Breast epithelium (tissue), 4 donors: ENCODE measurements at places on chromosomes 3 and 15. TPM values are rescaled to one million over a fixed set of nuclear protein-coding genes. Genes with fewer than 3 reads are reported as not detected.

DNA sequence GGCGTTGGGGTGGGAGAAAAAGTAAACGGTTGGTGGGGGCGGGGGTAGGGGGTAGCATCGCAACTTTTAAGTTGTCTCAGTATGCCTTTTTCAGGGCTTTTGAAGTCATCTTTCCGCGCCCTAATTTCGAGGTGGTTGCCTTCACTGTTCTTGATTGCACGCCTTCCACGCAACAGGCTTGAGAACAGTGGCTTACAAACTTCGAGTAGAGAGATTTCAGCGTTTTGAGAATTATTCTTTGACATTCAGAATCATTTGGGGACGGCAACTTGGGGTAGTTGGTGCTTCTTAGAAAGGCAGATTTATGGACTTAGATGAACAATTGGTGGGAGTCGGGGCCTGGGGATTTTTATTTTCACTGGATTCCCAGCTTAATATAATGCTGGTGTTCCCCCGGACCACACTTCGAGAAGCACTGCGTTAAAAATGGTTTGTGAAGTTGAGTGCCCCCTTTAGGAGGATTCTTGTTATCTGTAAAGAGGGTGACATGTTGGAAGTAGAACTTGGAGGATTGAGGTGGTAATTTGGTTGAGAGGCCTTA lies 880 bp downstream of the PPP4R2 start:
- no peaks in the 10 kb centered on the region for H3K27me3 ChIP-seq
- H3K4me1 ChIP-seq, result no peaks in the 10 kb centered on the region
- no peaks in the 10 kb centered on the region for H3K36me3 ChIP-seq
- no peak for DNase-seq
- H3K4me3 ChIP-seq, result peak overlapping the region; percentile 79
- peak overlapping the region; percentile 98 for H3K27ac ChIP-seq

DNA sequence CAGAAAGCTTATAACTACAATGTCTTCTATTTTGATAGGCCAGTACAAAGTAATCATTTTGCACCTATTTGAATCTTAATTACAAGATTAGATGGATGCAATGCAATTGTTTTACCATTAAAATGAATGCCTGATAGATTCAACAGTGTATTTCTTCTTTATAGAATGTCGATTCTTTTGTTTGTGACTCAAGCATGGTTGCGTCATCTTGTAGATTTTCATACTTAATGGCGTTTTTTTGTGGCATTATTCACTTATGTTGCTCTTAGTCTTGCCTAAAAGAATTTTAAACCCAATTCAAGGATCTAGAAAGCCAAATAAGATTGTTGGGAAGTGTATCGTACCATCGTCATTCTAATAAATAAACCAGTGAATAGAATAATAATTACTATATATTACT lies 21.4 kb downstream of the ZBTB38 start:
- H3K4me3 ChIP-seq, result no peak overlapping the region
- DNase-seq, result no peak
- H3K4me1 ChIP-seq, result no peaks in the 10 kb centered on the region
- H3K36me3 ChIP-seq, result no peaks in the 10 kb centered on the region
- no peak overlapping the region for H3K27ac ChIP-seq
- H3K27me3 ChIP-seq, result no peaks in the 10 kb centered on the region

GRCh38 chr15:45664451-45664850 lies 29.6 kb downstream of the SQOR start:
- H3K27ac ChIP-seq, result no peak overlapping the region
- DNase-seq, result no peak
- no peaks in the 10 kb centered on the region for H3K4me1 ChIP-seq
- no peak overlapping the region for H3K4me3 ChIP-seq
- H3K27me3 ChIP-seq, result no peaks in the 10 kb centered on the region

DNA sequence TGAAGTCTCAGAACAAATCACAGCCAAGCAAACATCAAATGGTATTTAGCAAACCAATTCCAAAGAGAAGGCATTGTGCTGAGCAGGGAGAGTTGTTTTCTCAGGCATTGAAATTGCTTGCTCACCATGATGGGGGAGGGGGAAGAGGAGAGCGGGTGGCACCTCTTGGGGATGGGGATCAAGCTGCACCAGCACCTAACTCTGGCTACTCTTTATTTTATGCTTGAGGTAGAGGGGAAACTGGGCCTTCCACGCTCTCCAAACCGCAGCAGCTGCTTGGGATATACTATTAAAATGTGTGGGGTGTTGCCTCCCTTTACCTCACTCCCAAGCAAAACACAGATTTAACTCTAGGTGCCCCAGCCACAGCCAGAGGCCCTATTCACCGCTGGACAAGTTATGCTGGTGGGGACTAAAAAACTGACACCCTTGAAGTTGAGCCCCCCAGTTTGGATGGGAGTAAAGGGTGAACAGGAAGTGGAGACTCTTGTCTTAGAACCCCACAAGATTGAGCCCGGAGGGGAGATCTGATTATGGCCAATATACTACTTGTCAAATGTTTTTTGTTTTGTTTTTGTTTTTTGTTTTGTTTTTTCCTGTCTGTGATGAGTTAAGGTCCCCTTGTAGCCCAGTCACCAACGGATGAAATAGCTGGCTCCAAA lies 5.0 kb upstream of the FOXB1 start:
- no peak for DNase-seq
- no peak overlapping the region for H3K27ac ChIP-seq
- H3K4me1 ChIP-seq, result peaks cover under 1% of the 10 kb centered on the region
- no peaks in the 10 kb centered on the region for H3K36me3 ChIP-seq
- H3K27me3 ChIP-seq, result peaks cover 100% of the 10 kb centered on the region

Gene ACVR2B
- 10.2 TPM for total RNA-seq

- H3K27ac ChIP-seq, result no peak overlapping the region
- no peak overlapping the region for H3K4me3 ChIP-seq
- no peak for DNase-seq
Observed at GRCh38 chr3:130644628-130645253, 101.9 kb downstream of the PIK3R4 start.

GRCh38 chr15:70557521-70558258 lies 205.7 kb downstream of the UACA start:
- H3K27me3 ChIP-seq, result no peaks in the 10 kb centered on the region
- H3K36me3 ChIP-seq, result no peaks in the 10 kb centered on the region

Gene PP2D1
- total RNA-seq, result not detected

DNA sequence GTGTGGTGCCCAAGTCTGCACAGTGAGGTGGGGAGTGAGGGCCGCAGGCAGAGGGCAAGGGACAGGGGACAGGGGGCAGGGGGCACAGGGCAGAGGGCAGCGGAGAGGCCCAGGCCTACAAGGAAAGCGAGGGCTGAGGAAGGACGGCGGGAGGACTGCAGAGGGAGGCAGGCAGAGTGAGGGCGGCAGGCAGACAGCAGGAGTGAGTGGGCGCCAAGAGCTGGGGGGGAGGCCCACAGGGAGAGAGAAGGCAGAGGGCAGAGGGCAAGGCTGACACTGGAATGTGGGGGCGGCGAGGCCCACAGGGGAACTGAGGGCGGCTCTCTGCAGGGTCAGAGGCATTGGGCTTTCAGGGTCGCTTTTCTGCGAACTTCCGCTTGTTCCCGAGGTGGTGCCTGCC lies 267.8 kb upstream of the NDN start:
- no peaks in the 10 kb centered on the region for H3K27me3 ChIP-seq
- no peak overlapping the region for H3K4me3 ChIP-seq

DNA sequence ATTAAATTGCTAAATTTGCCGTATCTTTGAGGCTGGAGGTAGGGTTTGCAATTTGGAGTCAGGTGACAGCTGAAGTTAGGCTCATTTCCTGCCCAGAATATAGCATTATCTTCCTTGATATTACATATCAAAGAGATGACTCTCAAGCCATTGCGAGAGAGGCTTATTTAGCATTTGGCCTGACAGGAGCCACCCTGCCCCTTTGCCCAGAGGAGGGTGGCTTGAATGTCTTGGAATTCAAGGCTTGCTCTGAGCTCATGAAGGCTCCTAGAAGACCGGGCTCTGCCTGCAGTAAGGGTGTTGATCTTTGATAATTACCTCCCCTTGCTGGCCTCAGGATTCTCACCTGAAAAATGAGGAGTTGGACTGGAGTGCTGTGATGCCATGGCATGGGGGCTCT lies 251.4 kb upstream of the C2CD4B start:
- no peak overlapping the region for H3K27ac ChIP-seq
- H3K4me1 ChIP-seq, result peaks cover 3% of the 10 kb centered on the region
- no peaks in the 10 kb centered on the region for H3K36me3 ChIP-seq
- no peaks in the 10 kb centered on the region for H3K27me3 ChIP-seq

- H3K4me1 ChIP-seq, result no peaks in the 10 kb centered on the region
- DNase-seq, result no peak
- no peaks in the 10 kb centered on the region for H3K36me3 ChIP-seq
- no peak overlapping the region for H3K4me3 ChIP-seq
- peaks cover 11% of the 10 kb centered on the region for H3K27me3 ChIP-seq
Observed at GRCh38 chr3:62672988-62673313, 202.3 kb downstream of the CADPS start.

Gene ISY1
- 27.9 TPM for total RNA-seq

GRCh38 chr3:58366699-58367098 lies 34.0 kb downstream of the PXK start:
- no peaks in the 10 kb centered on the region for H3K36me3 ChIP-seq
- no peaks in the 10 kb centered on the region for H3K4me1 ChIP-seq
- no peak overlapping the region for H3K27ac ChIP-seq

GRCh38 chr15:65752151-65752700 lies 39.9 kb downstream of the DENND4A start:
- no peaks in the 10 kb centered on the region for H3K27me3 ChIP-seq
- no peak for DNase-seq
- no peak overlapping the region for H3K27ac ChIP-seq
- no peaks in the 10 kb centered on the region for H3K36me3 ChIP-seq

GRCh38 chr3:128845119-128845777 lies 34.2 kb upstream of the ACAD9 start:
- no peaks in the 10 kb centered on the region for H3K36me3 ChIP-seq
- peak overlapping the region; percentile 57 for H3K27ac ChIP-seq
- no peaks in the 10 kb centered on the region for H3K4me1 ChIP-seq
- H3K27me3 ChIP-seq, result no peaks in the 10 kb centered on the region
- H3K4me3 ChIP-seq, result peak overlapping the region; percentile 41

DNA sequence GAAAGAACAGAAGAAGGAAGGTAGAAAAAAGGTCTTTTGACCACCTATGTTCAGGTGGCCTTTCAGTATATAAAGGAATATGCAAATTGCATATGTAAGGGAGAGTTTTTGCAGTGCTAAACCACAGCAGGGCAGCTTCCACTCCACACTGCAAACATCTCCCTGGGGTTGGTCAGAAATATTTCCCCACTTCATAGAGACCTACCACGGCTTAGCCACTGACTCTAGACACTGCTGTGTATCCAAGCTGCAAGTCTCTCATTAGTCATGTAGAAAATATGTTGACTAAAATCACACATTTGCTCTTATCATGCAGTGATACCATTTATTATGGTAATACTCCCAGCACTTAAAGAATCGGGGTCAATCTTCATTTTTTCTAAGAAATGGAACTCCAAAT lies 214.9 kb upstream of the NR2F2 start:
- H3K27ac ChIP-seq, result no peak overlapping the region
- H3K4me1 ChIP-seq, result no peaks in the 10 kb centered on the region
- no peaks in the 10 kb centered on the region for H3K27me3 ChIP-seq
